ENCODE measurements at places on chromosomes 12 and 14.
A peak's percentile ranks its signal among the peaks of the same experiment; 100 is the strongest.

GRCh38 chr12:99170037-99170436 is 477.5 kb upstream of the GARIN6 start:
- no peak for DNase-seq

- DNase-seq, result no peak
Measured at GRCh38 chr12:85807730-85808129, 28.5 kb downstream of the RASSF9 start.

GRCh38 chr12:3019005-3019680 is 58.0 kb upstream of the TSPAN9 start:
- DNase-seq, result no peak

DNA sequence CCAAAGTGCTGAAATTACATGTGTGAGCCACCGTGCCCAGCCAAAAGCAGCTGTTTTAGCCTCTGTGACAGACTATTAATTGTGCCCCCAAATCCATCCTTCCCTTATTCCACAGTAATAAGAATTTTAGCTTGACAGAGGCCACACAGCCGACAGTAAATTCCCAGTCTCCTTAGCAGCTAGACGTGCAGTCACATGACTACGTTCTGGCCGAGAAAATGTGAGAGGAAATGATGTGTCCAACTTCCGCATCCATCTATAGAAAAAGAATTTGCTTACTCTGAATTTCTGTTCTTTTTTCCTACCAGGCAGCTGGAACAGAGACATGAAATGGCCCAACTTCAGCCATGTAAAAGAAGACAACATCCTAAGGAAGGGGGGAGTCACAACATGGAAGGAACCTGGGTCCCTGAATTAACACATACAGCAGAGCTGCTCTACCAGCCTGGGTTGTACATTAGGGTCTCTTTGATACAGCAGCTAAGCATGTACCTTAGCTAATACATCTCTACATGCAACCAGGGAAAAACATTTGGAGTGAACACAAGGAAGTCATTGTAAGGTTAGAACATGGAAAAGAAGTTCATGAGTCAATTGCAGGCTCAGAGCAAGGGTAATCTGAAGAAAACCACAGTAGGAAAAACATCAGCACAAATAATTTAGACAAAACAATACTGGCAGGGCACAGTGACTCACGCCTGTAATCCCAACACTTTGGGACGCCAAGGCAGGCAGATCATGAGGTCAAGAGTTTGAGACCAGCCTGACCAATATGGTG is 35.5 kb downstream of the CIT start:
- DNase-seq, result no peak

- DNase-seq, result no peak
Measured at GRCh38 chr12:53980802-53981496, 4.0 kb upstream of the HOXC10 start.

- no peak for DNase-seq
Measured at GRCh38 chr12:9096563-9097176, 19.0 kb downstream of the A2M start.

GRCh38 chr14:53516261-53516774 is 363.2 kb upstream of the DDHD1 start:
- no peak for DNase-seq

- no peak for DNase-seq
Measured at GRCh38 chr12:122669397-122670070, 33.6 kb downstream of the HCAR2 start.

- no peak for DNase-seq
Measured at GRCh38 chr14:86954623-86955022, 1038.4 kb downstream of the GALC start.

GRCh38 chr14:63301891-63302534 is 16.7 kb downstream of the GPHB5 start:
- DNase-seq, result no peak

DNA sequence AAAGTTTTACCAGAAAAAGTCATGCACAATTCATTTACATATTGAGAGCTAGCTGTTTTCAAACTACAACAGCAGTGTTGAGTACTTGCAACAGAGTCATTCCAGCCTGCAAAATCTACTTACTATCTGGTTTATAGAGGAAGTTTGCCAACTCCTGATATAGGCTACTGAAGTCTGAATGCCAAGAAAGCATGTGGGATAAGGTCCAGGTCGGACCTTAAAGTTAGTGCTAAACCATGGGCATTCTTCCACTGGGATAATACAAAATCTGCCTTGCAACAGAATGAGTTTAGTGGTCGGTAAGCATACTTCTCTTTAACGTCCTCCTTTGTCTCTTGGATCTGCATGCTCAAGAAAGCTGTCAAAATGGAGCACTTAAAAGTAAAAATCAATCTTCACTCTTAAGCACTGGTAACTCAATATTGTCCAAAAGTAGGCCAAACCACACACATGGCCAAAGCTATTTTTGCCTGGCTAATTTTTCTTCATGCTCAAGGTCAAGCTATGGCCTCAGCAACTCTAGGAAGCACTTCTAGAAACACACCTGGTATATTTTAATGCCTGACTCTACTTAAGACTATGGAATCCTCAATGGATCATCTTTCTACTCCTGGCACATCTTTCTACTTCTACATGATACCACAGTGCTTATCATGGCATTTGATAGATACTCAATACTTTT is 364.9 kb upstream of the KITLG start:
- DNase-seq, result no peak

GRCh38 chr14:61186341-61187195 is 94.6 kb downstream of the TMEM30B start:
- no peak for DNase-seq

DNA sequence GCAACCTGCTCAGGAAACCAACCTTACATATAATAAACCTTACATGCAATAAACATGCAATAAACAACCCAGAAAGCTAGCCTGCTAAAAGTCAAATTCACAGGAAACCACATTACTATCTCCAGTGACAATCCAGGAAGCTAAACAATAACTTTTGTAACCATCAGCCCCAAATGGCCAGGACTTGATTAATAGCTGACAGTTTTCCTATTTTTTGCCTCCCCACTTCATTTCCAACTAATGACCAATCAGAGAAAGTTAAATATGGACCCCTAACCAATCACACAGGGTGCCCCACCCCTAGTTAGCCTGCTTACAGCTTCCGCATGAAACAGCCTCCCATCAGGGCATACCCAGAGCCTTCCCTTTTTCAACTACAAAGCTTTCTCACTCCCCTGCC is 152.2 kb upstream of the LMNTD1 start:
- DNase-seq, result no peak

GRCh38 chr14:74684434-74684833 is 28.4 kb downstream of the AREL1 start:
- no peak for DNase-seq

DNA sequence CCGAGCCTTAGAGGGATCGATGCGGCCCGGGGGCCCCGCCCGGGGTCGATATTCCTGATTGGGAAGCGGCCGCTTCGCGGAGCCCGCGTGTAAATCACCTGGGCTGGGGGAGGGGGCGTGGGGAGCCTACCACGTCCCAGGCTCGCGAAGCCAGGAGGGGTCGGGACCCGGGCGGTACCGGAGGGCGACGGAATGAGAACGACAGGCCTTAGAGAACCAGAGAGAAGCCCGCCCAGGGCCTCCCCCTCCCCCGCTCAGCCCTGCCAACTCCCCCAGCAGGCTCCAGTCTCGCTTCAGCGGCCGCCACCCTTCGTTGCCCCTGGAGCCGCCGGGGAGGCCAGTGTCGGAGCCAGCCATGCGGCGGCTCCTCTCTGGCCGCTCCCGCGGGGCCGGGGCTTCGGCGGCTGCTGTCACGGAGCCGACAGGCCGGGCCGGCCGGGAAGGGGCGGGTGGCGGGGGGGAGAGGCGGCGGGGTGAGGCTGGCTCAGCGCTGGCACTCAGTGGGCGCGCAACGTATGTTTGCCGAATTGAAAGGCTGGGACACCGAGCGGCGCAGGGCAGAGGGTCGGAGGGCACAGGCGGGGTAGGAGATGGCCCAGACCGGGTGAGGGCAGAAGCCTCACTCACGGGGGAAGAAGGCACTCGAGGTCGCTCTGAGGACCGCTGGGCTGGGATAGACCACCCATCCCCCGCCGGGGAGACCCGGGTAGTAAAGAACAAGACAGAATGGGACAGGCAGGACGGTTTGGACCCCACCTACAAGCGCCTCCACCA is 1.4 kb upstream of the DNAJC22 start:
- DNase-seq, result peak; percentile 41

GRCh38 chr14:84891404-84891803 is 638.5 kb upstream of the FLRT2 start:
- DNase-seq, result no peak

DNA sequence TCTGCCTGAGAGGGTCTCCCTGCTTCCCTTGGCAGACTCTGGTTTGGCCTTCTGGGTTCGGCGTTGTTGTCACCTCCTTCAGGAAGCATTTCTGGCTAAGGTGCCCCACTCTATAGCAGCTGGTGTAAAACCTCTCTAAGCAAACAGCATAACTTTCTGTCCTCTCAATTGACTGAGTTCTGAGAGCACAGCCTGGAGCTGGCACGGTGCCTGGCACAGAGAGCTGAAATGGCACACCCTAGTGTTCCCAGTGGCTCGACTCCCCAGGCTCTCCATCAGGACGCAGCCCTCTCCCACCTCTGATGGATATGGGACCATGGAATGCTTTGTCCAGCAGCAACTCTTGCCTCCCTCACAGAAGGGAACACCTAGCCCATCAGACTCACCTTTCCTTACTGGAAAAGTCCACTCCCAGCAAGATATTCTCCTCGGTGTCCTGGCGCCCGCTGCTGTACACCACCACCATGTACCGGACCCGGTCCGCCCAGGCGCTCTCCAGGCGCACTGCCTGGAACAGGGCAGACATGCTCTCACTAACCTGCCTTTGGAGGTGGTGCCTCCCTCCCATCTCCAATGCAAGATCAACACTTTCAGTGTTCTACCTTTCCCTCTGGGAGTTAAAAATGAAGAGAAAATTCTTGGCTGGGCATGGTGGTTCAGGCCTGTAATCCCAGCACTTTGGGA is 40.6 kb downstream of the SSH1 start:
- peak; percentile 43 for DNase-seq

- no peak for DNase-seq
Measured at GRCh38 chr12:77189901-77190416, 124.6 kb upstream of the E2F7 start.

DNA sequence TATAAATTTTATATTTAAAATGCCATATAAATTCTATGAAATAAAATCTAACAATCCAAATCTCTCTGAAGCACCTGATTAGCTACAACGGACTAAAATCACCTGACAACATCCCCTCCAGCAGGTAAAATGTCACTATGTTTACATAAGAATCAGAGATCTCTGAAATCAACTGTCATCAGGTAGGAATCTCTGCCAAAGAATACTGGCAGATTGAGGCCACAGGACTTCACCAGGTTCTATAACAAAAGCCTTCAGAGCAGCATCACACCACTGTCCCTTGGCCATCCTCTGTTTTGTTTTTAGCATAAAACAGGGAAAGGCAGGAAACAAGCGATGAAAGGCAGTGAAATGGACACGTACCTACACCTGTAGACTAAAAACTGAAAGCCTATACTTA is 22.1 kb downstream of the FGD6 start:
- no peak for DNase-seq

- no peak for DNase-seq
Measured at GRCh38 chr14:104428860-104429259, 150.7 kb upstream of the C14orf180 start.

- no peak for DNase-seq
Measured at GRCh38 chr12:75764091-75764841, 252.9 kb upstream of the KRR1 start.

DNA sequence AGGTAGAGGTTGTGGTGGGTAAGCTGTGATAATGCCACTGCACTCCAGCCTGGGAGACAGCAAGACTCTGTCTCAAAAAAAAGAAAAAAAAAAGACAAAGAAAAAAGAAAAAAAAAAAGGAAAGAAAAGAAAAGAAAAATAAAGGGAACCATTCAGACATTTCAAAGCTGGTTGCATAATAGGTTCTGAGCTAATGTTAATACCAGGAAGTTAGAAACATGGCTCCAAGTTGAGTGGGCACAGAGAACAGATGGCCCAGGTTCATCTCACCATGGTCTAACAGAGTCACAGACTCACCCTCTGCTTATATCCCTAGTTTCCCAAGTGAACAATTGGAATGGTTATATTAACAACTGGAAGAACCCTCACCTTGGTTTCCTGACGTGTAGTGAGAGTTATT is 17.4 kb upstream of the ZDHHC17 start:
- DNase-seq, result no peak

- DNase-seq, result no peak
Measured at GRCh38 chr12:57881475-57881874, 34.9 kb upstream of the CTDSP2 start.

DNA sequence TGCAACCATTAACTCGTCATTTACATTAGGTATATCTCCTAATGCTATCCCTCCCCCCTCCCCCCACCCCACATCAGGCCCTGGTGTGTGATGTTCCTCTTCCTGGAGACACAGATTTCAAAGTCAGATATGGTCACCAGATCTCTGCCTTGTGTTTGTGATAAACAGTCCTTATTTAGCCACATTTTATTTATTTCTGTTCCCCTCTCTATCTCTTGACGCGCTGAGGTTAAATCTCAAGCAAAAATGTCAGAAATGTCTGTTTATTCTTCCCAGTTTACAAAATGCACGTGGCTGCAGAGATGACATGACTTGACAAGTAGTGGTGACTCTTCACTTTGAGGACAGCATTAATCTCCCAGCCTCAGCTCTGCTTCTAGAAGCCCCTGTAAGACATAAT is 11.5 kb upstream of the RASSF3 start:
- DNase-seq, result no peak

- no peak for DNase-seq
Measured at GRCh38 chr12:12713932-12714275, 3.3 kb upstream of the CDKN1B start.

GRCh38 chr12:48764521-48764920 is 24.4 kb downstream of the ADCY6 start:
- DNase-seq, result no peak

- no peak for DNase-seq
Measured at GRCh38 chr12:28955931-28956330, 193.1 kb upstream of the FAR2 start.
